Hematopoietic multipotent progenitor cell treated with erythropoietin and hydrocortisone succinate and interleukin-3 and kit ligand, for 17 days (in vitro differentiated cells): ENCODE measurements at places on chromosomes 7 and 10.

- no peak for DNase-seq
These were observed 240.4 kb upstream of the CELF2 start for GRCh38 chr10:10777279-10777678.

- DNase-seq = no peak
These were observed 16.4 kb upstream of the ADD3 start for GRCh38 chr10:109991266-109991855.

- DNase-seq = no peak
These were observed 308.9 kb downstream of the GRID1 start for GRCh38 chr10:86057708-86058107.

DNA sequence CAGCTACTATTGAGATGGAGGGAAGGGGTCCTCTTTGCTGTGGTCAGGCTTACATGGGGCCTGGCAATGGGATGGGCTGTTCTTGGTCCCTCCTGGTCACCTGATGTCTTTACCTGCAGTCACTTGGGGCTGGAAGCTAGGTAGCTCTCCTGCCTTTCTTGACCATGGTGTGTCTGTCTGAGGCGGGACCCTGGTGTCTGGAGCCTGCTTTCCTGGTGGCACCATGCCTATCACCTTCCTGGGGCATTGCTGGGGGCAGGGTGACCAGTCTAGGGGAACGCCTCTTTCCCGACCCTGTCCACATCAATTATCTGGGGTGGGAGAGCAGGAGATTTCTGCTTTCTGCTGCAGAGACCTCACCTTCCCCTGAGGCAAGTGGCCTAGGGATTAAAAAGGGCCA, 55.6 kb downstream of the ARHGAP22 start:
- no peak for DNase-seq

- DNase-seq = no peak
These were observed 770.8 kb upstream of the MBL2 start for GRCh38 chr10:53543410-53543809.

DNA sequence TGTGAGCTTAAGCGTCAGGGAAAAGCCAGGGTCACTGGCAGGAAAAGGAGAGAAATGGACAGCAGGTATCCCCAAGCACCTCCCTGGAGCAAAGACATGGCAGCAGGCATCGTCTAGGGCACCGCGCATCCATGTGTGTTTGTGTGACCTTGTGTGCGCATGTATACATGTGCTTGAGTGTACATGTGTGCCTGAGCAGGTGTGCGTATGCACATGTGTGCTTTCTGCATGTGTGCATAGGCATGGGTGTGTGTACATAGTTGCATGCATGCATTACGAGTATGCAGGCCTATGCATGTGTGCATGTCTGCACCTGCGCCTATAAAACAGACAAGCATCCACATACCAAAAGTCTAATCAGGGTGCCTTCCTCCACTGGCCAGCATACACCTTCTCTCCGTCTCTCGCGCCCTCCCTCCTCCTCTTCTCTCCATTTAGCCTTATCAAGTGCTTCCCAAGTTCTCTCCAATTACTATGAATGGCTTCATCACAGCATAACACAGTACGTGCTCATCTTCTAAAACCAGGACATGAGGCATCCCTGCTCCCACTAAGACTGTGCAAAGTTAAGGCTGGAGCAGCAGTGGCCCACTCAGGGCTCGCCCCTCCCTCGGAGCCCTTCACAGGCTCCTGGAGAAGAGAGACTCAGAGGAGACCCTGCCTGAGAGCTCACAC, 30.6 kb downstream of the RASGEF1A start:
- no peak for DNase-seq

GRCh38 chr10:15150563-15150962, 17.9 kb downstream of the NMT2 start:
- no peak for DNase-seq

DNA sequence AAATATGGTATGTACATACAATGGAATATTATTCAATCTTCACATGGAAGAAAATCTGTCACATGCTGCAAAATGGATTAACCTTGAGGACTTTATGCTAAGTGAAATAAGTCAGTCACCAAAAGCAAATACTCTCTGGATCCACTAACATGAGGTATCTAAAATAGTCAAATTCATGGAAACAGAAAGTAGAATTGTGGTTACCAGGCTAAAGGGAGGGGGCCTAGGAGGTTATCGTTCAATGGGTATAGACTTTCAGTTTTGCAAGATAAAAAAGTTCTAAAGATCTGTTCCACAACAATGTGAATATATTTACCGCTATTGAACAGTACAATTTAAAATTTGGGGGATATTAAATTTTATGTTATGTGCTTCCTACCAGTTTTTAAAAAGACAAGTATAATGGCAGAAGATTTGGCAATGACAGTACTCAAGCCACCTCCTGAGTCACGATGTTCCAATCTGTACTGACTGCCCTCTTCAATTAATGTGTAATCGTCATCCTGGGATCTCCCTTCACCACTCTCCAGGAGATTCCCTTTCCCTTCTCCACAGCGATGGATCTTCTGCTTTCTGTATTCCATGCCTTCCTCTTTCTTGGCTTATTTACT, 32.3 kb upstream of the IL6 start:
- DNase-seq = no peak

DNA sequence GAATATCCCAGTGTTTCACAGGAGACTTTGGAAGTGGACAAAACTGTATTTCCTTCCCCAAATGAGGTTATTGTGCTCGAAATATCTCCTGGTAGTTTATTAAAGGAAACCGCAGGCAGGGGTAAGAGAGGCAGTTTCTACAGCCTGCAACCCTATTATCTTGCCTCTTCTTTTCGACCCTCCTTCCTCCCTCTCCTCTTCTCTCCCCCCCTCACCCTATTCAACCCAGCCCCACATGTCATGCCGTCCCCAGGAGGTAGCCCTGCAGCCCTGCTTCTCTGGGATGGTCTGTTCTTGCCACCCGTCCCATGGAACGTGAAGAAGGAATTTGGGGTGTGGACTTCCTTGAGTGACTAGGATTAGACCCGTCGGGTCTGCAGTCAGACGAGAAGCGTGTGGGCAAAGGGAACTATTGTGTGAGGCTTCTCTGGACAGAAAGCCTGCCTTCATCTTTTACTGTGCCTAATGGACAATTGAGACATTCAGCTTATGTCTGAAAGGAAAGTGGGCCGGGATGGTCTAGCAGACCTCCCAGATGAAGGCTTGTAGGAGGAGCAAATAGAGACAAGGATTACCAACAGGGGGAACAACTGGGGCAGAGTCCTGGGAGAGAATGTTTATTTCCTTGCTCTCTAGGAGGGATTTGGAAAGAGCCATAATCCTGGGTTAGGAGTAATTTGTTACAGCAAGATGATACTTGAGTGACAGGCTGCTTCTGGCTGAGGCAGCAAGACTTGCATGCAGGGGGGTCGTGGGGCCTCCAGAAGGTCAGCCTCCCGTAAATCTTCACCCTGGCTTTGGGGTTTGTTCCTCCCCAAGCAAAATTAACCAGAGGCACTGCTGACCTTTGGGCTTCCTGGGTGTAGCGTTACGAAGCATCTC, 77.8 kb downstream of the TCF7L2 start:
- DNase-seq = no peak
